H54 (cell line): ENCODE measurements at places on chromosomes 4 and X.

DNA sequence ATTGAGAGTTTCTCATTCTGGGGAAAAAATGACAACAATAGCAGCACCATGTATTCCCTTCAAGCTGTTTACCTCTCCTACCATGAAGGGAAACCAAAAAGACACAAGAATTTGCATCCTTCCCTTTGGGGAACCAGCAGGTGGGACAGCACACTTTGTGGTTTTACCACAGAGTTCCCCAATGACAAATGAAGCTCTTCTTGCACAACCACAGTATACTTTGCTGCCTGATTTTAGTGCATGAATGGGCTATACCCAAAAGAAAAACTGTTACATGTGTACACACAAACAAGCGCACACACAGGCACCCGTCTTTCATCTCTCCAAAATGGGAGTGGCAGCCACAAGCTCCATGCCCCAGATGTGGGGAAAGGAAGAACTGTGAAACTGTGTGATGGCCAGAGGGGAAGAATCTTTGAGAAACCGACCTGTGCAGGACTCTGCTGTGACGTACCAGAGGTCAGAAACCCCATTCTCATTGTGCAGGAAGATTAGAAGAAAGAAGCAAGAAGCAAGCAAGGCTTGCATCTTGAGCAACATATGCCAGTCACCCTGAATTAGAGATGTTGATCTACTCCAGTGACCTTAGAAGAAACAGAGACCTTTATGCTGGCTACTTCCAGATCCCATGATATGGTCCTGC is 2.7 kb upstream of the MAML3 start:
- no peak for DNase-seq

DNA sequence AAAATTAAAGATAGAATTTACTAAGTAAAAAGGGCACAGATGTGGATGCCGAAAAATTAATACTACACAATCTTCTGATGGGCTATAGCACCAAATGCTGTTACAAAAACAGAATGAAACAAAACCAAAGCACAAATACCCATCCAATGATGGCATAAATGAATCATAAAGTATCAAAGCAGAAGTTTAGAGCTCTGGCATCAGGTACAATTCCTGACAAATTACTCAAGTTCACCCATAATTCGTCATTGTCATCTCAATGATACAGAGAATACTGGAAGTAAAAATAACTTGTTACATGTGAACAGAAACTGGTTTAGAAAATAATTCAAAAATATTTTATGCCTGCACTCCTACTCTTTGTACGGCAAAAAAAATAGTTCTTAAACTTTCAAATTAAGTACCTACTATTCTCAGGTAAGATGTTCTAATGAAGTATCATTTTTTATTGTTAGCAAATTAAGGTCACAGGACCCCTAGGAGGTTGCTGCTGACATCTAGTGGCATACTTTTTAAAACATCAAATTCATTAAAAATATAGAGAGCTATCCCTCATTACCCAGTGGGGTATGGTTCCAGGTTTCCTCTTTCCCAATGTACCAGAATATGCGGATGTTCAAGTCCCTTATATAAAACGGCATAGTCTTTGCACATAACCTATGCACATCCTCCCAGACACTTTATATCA is 126.1 kb downstream of the INPP4B start:
- DNase-seq, result peak; percentile 2

GRCh38 chr4:99458911-99459447 is 23.8 kb upstream of the ADH7 start:
- DNase-seq, result no peak

GRCh38 chr4:79206660-79207059 is 119.2 kb downstream of the NAA11 start:
- no peak for DNase-seq

- no peak for DNase-seq
Observed at GRCh38 chrX:41721590-41721989, 2.4 kb upstream of the GPR82 start.

DNA sequence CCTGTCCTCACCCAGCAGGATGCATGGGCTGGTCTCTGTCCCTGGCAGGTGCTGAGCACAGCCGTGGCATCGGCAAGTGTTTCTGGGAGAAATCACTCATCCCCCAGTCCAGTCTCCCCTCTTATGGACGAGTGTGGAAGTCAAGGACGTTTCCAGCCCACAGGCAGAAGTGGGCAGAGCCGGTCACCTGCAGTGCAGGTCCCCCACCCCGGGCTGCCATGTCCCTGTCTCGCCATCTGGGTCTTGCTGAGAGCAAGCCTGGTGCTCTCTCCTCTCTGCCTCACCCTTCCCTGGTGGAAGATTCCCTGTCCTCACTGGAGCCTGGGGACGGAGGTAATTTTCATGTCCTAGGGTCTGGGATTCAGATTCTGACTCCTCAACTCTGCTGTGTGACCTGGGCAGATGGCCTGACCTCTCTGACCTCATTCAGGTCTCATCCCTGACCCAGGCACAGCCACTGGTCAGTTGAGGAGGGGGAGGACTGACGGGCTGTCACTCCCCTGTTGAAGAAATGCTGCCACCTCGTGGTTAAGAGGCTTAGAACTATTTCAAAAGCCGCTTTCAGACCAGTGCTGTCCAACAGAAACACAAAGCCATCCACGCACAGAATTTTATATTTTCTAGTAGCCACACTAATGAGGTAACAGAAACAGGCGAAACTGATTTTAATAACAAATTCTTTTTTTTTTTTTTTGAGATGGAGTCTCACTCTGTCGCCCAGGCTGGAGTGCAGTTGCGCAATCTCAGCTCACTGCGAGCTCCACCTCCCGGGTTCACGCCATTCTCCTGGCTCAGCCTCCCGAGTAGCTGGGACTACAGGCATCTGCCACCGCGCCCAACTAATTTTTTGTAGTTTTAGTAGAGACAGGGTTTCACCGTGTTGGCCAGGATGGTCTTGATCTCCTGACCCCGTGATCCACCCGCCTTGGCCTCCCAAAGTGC is 1.8 kb downstream of the CPZ start:
- DNase-seq, result peak; percentile 78

DNA sequence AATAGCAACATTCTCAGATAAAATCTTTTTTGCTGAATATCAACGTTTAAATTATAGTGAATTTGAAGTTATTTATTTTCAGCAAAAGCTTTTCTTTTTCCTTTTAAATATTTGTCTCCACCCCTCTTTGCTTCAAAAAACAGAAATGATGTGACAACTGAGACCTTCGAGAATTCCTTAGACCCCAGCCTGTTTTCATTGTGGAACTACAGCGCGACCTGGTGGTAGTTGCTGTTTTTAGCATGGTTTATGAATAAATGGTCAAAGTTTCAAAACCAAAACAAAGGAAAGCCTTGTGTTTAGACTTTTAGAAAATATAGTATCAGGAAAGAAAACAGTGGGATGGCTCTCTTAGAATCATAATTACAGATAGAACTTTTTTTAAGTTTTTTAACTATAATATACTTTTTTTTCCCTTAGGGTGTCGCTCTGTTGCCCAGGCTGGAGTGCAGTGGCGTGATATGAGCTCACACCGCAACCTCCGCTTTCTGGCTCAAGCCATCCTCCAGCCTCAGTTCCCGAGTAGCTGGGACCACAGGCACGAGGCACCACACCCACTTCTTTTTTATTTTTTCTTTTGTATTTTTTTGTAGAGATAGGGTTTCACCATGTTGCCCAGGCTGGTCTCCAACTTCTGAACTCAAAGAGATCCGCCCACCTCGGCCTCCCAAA is 26.8 kb upstream of the TMEM184C start:
- DNase-seq, result peak; percentile 12

- DNase-seq, result no peak
Observed at GRCh38 chr4:188596021-188596420, 456.8 kb downstream of the TRIML1 start.

DNA sequence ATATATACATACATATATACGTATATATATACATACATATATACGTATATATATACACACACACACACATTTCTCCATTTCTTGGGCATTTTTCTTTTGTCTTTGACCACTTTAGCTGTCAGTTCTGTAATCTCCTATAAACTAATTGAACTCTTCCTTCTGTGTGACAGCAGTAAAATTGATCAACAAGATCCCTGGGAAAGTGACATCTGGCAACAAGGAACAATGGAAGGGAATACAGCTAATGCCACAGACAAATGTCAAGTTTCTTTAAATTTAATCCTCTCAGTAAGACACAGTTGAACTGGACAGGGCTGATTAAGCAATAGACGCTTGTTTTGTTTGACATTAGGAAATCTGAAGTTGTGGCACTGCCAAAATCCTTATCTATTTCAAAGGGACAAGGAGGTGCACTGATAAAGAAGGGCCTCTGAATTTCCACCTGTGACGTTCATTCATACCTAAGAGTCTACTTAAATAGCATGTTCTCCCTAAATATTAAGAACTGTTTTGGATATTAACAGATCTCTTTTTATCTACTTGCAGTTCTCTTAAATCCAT is 126.9 kb downstream of the RNF150 start:
- DNase-seq, result no peak

DNA sequence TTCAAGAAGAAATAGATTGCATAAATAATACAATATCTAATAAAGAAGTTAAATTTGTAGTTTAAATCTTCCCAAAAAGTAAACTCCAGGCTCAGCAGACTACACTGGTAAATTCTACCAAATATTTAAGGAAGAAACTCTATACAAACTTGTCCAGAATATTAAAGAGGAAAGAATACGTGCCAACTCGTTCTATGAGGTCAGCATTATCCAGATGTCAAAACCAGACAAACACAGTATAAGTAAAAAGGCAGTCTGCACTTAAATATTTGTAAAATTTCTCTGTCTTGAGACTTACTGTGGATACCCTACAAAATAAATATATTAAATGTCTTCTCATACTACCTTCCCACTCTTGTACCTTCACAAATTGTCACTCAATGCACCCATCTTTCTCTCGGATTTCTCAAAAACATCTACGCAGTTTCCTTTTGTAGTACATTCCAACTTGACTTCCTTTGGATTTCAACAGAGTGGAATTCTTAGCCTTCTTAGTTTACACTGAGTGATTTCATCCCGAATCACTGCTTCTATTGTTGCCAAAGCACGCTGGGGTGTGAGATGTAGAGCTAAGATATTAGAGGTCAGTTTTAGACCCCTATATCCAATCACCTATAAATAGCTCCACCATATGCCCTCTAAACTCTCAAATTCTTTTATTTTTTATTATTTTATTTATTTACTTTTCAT is 71.6 kb upstream of the MAB21L2 start:
- peak; percentile 2 for DNase-seq

GRCh38 chr4:133147921-133148689 is 989 bp upstream of the PCDH10 start:
- no peak for DNase-seq

- DNase-seq, result no peak
Observed at GRCh38 chr4:70533211-70533610, 14.8 kb downstream of the AMTN start.

DNA sequence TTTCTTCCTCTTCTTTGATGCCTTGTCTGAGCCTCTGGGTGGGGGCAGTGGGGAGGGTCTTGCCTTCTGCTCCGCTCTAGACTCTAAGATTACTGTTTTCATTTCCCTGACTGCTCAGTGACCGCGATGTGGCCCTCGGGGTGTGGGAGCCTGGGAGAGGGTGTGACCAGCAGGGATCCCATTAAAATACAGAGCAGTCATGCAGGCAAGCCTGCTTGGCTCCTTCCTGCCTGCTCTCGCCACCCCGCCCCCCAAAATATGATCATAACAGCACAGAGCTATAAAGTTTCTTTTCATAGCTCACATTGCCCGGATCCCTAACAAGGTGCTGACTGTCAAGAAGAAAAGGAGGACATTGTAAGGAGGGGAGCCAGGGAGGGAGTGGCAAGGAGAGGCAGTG is 332.9 kb downstream of the RAB28 start:
- DNase-seq, result no peak

GRCh38 chrX:44224760-44225159 is 118.7 kb downstream of the EFHC2 start:
- DNase-seq, result no peak

GRCh38 chr4:102213031-102213430 is 132.3 kb downstream of the SLC39A8 start:
- DNase-seq, result no peak

DNA sequence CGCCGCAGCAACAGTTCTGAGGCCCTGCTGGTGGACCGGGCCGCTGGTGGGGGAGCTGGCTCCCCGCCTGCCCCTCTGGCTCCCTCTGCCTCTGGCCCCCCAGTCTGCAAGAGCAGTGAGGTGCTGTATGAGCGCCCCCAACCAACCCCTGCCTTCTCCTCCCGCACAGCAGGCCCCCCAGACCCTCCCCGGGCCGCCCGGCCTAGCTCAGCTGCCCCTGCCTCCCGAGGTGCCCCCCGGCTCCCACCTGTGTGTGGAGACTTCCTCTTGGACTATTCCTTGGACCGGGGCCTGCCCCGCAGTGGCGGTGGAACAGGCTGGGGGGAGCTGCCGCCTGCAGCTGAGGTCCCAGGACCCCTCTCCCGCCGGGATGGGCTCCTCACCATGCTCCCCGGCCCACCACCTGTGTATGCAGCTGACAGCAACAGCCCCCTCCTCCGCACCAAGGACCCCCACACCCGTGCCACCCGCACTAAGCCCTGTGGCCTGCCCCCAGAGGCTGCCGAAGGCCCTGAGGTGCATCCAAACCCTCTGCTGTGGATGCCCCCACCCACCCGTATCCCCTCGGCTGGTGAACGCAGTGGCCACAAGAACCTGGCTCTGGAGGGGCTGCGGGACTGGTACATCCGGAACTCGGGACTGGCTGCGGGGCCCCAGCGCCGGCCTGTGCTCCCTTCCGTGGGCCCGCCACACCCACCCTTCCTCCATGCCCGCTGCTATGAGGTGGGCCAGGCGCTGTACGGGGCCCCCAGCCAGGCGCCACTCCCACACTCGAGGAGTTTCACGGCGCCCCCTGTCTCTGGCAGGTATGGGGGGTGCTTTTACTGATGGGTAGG is 6.3 kb downstream of the PRAF2 start:
- no peak for DNase-seq

GRCh38 chr4:77100234-77100633 is 24.4 kb upstream of the CCNI start:
- no peak for DNase-seq

GRCh38 chr4:158020734-158021346 is 152.0 kb downstream of the GASK1B start:
- no peak for DNase-seq

DNA sequence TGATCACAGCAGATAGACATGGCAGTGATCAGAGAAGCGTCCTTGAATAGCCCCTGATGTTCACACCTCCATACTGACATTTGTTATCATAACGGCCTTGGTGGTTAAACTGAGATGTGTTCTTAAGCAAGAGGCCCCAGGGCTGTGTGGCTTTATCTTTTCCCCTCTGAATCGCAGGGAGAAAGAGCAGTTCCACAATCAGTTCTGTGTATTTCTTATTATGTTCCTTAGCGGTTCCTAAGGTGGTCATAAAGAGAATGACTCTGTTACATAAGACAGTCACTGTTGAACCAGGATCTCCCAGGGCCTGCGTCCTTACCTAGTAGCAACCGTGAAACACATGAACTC is 52.8 kb upstream of the CBR4 start:
- no peak for DNase-seq

- no peak for DNase-seq
Observed at GRCh38 chr4:185779517-185779916, 32.5 kb downstream of the SORBS2 start.

DNA sequence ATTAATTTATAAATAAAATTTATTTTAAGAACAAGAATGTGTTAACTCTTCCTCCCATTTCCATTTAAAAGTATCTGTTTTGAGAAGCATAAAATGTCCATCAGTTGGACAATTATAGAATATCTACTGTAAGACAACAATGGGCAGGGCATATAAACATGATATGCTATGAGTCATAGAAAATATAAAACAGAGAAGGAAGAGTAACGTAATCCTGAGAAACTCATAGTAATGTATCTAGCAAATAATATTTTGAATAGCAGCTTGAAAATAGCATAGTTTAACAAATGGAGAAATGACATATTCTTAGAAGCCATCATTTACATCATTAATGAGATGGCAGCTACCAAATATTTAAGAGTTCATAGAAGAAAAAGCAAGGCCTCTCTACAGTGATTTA is 820.3 kb upstream of the PCDH10 start:
- DNase-seq, result no peak
